ENCODE measurements at places on chromosomes 3 and 15.

DNA sequence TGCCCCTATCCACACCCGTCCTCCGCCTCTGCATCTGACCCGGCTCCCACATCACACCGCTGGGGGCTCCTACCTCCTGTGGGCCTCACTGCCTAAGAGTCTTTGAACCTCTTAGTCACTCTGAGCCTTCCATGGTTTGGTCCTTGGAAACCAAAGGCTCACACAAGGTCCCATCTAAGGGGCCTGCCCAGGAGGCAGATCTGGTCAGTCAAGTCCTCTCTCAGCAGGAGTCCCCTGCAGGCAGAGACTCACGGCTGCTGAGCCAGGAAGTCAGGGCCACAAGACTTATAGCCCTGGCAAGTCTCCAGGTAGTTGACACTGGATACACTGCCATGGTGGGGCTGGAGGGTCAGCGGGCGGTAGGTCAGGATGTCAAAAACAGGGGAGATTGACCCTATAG is 31.2 kb upstream of the ALDH1L1 start:
- DNase-seq = no peak

- DNase-seq = no peak
Measured at GRCh38 chr3:76369170-76369569, 583.8 kb upstream of the ZNF717 start.

DNA sequence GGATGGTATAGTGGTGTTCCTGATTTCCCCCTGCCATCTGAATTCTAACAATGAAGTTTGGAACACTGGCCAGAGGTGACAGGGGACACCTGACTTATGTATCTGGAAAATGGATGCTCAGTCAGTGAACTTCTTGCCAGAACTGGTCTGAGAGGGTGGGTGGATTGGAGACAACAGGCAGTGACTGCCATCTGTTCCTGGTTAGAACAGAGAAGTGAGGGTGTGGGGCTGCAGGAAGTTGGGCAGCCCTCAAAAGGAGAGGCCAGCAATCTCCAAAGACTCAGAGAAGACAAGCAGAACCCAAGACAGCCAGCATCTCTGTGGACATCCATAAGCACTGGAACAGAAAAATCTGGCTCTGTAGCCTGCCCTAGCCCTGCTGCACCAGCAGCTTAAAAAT is 50.5 kb downstream of the ANP32A start:
- no peak for DNase-seq

DNA sequence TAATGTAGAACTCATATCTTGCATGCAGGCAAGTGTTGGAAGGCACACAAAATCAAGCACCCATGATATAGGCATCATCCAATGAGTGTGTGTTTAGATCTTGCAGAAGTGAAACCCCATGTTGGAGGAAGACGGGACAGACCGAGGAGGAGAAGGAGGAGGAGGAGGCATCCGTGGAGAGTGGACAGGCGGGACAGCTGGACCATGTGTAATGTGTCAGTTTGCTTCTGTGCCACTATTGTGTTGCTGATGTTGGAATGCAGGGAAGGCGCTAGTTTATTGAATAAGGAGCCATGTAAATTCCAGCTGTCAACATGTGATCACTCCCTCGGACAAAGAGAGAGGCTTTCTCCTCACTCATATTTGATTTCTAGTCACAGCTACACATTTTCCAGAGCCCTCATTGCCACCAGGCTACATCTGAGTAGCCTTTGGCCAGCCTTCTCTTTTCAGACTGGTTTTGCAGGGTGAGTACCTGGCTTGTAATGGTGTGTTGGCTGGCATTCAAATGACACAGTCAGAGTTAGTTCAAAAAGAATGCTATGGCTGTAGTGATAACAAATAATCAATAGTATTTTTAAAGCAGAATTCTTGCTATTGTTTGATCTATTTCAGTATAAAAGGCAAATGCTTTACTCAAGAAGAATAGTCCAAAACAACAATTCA is 1037.6 kb upstream of the NR2F2 start:
- no peak for DNase-seq

DNA sequence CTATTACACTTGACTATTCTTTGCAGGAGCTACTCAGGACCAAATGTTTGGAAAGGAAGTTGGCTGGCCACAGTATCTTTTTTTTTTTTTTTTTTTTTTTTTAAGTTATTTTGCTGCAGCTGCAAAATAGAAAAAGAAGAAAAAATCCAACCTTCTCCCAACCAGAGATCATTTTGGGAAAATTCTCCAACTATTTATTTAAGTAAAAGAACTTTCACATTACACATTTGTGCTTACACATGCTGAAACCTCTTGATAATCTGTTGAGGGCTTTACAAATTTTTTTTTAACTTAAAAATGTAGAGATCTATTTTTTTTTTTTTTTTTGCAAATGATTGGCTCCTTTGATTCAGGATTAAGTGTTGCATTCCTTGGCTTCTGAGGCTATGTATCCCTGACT is 148.0 kb downstream of the POLR2M start:
- no peak for DNase-seq

GRCh38 chr3:127800508-127800907 is 21.8 kb downstream of the MGLL start:
- DNase-seq = no peak

DNA sequence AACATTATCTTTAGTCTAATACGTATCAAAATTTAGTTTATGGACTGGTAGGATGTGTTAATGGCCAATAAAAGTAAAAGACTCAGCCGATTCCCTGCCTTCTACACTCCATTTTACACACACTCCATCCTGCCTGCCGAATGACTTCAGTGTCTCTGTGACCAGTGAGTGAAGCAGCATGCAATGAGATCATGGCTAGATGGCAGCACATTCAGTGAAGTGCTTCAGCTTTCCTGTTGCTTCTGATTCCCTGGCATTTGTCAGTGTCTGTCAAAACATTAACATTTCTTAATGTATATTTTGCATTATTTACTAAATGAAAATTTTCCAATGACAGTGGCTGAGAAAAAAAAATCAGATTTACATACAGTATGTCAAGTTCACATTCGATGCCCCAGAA is 412.0 kb downstream of the FHIT start:
- no peak for DNase-seq

DNA sequence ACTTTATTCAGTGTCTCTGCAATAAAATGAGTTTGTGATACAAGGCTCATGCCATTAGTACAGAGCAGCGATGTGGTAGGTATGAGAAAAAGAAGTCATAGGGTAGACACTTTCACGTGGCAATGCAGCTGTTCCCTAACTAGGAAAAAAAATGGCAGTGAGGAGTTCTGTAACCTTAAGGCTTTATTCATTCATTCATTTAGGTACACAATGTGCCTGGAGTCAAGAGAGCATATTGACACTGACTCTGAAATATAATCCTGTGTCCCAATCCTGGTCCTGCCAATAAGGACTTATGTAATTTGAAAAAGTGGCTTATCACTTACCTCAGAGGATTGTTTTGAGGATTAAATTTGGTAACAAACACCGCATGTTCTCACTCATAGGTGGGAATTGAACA is 173.0 kb upstream of the AZI2 start:
- DNase-seq = no peak

DNA sequence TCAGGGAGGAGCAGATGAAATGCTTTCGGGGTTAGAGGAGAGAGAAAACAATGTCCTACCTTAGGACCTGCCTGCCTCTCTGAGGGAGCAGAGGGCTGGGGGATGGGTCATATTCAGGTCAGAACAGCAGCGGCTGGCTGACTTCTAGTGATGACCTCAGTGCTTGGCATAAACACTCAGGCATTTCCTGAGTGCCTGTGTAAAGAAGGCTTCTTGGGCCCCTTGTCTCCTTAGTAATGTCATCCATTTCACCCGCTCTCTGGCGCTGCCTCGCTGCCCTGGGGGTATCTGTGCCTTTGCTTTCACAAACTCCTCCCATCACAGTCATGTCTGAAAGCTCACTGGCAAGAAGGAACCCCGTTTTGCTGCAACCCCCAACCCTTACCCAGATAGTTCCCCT is 82.9 kb upstream of the GSK3B start:
- DNase-seq = no peak

GRCh38 chr15:46855388-46855787 is 861.9 kb upstream of the SEMA6D start:
- no peak for DNase-seq

DNA sequence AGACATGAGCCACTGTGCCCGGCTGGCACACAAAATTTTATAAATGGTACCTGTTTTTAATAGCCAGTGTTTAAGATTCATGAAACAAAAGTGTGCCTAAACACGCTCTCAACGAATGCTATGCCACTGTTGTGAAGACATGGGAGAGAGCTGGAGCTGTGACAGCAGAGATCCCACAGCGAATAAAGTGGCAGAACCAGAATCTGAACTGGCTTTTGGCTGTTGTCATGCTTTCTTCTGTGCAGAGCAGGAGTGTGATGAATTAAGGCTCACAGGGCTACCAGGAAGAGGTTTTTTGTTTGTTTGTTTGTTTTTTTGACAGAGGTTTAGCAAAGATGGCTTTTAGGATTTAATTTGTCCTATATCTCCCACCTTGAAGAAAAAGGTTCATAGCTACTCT is 14.5 kb downstream of the PTPRG start:
- DNase-seq = no peak

- no peak for DNase-seq
Measured at GRCh38 chr3:101862416-101863165, 13.3 kb downstream of the NFKBIZ start.

DNA sequence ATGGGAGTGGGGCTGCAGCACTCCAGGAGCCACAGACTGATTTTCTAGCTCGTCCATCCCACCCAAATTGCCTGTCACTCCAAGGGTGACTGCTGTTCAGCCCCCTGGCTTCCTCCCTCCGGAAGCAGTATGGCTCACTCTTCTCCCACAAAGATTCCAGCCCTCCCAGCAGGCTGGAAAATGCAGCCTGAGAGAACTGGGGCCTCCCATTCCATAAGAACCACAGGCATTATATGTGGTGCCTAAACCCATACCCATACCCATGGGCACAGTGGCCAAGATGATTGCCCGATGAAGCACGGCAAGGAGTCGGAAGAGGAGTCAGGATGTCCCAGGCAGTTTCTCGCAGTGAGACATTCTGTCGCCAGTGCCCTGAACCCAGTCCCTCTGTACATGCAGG is 6.0 kb upstream of the VILL start:
- DNase-seq = no peak

- DNase-seq = no peak
Measured at GRCh38 chr3:197149-197827, 725 bp downstream of the CHL1 start.

GRCh38 chr3:181868576-181869082 is 156.9 kb downstream of the SOX2 start:
- no peak for DNase-seq

DNA sequence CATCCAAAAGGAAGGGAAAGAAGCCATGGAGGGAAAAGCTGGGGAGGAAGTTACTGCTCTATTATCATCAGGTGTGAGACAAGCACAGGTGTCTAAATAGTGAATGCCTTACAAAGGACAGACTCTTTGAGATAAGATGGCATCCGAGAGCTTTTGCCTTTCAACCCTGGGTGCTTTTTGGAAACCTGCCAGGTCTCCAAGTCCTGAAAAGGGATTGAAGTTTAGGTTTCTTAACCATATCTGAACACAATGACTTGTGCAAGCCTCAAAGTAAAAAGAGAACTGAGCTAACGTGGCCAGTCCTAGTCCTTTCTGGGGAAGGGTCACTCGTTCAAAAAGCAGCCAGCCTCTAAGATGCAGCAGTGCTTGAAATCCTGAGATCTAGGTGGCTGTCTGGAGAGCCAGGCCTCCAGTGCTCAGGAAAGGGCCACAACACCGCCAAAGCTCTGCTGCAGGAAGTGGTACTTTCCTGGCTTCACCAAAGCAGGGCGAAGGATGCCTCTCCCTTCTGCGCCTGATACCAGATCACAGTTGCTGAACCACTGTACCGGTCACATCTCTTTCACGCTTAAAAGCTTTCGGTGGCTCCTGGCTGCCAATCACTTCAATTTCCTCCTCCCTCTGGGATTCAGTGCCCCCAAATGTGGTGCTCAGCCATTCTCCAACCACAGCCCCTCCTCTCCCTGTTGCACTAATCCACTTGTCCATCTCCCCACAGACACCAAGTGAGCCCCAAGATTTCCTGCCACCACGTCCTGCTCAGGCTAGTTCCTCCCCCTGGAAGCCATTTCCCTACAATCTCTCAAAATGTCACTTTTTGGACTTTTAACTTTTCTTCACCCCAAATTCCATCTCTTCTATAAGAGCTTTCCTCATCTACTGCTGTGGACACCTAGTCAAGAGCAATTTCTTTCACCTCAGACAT is 104.1 kb upstream of the LPP start:
- DNase-seq = no peak

GRCh38 chr15:31871166-31871886 is 159.0 kb upstream of the CHRNA7 start:
- no peak for DNase-seq

- DNase-seq = no peak
Measured at GRCh38 chr15:72183781-72184164, 13.8 kb downstream of the GRAMD2A start.

DNA sequence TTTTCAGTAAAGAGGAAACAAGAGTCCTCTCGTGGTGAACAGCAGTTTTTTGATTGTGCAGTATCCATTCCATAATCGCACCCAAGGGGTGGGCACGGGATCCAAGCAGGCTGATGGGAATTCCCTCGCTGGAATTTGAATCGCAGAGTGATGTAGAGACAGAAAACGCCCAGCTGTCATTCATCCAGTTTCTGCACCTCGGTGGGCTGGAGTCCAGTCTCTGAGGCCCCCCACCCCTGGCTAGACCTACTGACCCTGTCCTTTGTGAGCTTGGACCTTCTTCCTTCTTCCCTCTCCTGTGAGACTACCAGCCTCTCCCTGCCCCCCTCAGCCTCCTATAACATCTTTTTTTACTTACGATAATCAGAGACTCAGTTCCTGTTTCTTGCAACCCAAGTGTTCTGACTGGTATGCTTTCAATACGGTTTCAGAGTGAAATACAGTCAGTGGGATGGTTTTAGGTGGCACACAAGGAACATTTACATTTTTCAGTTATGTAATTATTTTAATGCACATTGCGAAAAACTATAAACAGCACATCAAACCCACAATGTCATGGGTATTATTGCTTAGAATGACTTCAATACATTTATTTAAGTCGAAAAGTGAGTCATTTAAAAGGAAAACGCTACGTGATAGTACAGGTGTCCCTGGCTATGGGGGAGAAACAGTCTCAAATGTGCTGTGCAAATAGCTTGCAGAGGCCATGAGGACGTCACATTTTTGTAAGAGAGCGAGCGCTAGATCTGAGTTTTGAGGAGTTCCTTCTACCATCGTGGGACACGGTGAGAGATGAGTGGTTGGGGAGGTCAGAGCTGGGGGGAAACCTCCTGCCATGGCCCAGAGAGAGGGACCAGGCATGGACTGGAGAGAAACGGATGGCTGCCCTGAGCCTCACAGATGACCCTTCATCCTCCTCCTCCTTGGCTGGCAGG is 37.5 kb upstream of the CHST2 start:
- DNase-seq = no peak

GRCh38 chr3:15646851-15647511 is 45.4 kb downstream of the BTD start:
- no peak for DNase-seq

GRCh38 chr3:161171639-161172552 is 49.2 kb upstream of the NMD3 start:
- DNase-seq = no peak

All from activated CD4-positive, CD25-positive, alpha-beta regulatory T cell (primary cell).